ENCODE measurements at places on chromosomes 5 and 9.

GRCh38 chr5:43514471-43514815, 505 bp downstream of the C5orf34 start:
- DNase-seq = no peak

- peak; percentile 47 for DNase-seq
Observed at GRCh38 chr5:37840053-37841034, 503 bp upstream of the GDNF start.

- DNase-seq = no peak
Observed at GRCh38 chr5:100576217-100576751, 41.1 kb downstream of the FAM174A start.

- no peak for DNase-seq
Observed at GRCh38 chr5:6202149-6202967, 176.0 kb downstream of the MED10 start.

GRCh38 chr5:169795338-169795737, 158.3 kb downstream of the DOCK2 start:
- DNase-seq = no peak

- DNase-seq = peak; percentile 51
Observed at GRCh38 chr5:73365301-73365853, 83.2 kb downstream of the FOXD1 start.

GRCh38 chr5:174189654-174190541, 144.4 kb downstream of the NSG2 start:
- DNase-seq = no peak

DNA sequence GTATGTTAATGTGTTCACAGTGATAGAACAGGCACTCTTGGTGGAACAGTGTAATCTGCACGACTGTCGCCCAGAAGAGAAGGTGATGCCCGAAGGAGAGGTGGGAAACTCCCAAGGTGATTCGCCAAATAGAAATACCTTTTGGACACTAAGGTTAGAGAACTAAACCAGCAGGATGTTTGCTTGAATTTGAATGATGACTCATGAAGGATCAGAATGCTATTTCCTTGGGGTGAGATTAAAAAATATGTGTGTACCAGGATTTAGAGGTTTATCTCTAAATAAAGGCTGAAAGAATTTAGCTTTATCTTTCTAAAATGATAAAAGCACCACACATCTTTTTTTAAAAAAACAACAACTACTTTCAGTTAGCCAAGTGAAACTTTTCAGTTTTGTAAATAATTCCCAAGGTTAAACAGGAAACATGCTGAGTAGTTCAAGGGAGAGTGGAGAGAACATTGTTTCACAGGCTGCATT, 297.4 kb upstream of the TAS2R1 start:
- no peak for DNase-seq

DNA sequence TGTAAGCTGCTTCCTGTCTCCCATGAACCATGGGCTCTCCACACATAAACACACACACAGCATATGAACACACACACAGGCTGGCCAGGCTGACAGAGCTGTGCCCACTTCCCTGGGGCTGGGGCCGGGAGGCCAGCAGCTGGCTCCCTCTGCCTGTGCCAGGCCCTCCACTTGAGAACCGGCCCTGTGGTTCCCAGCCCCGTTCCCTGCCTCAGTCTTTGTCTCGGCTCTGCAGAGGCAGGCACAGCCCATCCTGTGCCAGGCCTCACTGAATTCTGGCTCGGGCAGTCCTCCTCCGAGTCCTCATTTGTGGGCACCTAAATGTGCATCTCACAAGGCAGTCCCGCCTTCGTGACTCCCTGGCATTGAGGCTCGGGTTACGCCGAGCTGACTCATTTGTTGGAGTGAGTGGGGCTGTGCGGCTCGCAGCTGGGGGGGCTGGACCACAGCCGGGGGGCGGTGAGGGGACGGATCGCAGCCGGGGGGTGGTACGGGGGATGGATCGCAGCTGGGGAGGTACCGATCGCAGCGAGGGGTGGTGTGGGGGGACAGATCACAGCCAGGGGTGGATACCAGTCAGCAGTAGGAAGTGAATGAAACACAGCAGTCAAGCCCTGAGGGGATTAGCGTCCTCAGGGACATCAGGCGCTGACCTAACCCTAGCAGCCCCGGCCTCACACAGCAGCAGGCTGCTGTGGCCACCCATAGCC, 72.3 kb downstream of the PSMB7 start:
- peak; percentile 31 for DNase-seq

- no peak for DNase-seq
Observed at GRCh38 chr9:108615152-108615551, 240.6 kb downstream of the ACTL7B start.

GRCh38 chr9:5563417-5563815, 53.1 kb downstream of the PDCD1LG2 start:
- no peak for DNase-seq

GRCh38 chr9:83620841-83621636, 1.9 kb upstream of the IDNK start:
- DNase-seq = peak; percentile 29

- no peak for DNase-seq
Observed at GRCh38 chr5:121273833-121274433, 577.7 kb upstream of the FTMT start.

GRCh38 chr9:22203371-22204138, 194.4 kb upstream of the CDKN2B start:
- no peak for DNase-seq

DNA sequence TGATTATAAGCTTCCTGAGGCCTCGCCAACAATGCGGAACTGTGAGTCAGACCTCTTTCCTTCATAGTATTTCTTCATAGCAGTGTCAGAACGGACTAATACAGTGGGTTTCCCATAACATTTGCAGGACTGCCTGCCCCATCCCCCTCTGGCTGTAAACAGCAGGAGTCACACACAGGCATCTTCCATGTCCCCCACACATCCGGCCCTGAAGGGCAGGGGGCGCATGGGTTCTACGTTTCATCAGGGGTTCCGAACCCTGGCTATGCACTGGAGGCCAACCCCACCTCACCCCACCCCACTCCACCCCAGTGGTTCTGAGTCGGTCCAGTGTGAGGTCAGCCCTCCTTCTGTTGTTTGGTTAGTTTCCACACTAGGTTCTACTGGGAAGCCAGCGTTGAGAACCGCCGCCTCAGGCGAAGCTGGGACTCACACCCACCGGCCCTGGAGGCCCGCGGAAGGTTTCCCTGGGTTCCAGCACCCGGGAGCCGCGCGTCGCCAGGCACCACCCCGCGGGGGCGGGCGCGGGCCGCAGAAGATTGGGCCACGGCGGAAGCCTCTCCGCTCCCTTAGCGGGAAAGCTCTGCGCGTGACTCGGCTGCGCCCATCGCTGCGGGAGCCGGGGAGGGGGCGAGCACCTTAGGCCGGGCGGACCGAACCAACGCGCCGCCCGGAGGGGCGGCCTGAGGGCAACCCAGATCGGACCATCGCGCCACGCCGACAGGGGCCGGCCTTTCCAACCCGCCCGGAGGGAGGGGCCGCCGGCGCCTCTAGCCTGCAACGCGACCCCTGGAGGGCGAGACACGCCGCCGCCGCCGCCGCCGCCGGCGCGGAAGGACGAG, at the start of gene RUSC2:
RUSC2 (plus strand) TSS at position 799 of the 842 bp plus-strand sequence. CDS start 56,411 bp downstream, outside the sequence.
- DNase-seq = peak; percentile 84

DNA sequence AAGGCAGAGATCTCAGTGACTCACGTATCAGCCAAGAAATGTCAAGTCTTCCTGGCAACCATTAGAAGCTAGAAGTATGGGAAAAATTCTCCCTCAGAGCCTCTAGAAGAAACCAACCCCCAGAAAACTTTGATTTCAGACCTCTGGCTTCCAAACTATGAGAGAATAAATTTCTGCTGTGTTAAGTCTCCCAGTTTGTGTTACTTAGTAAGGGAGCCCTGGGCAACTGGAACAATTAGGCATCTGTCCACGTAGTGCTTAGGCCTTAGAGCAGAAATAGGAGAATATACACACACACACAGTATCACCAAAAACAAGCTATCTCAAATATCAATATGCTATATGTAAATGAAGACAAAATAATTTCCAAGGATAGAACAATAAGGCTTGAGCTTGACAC, 894.8 kb upstream of the CDH10 start:
- DNase-seq = no peak

GRCh38 chr9:127973169-127974000, 7.4 kb downstream of the EEIG1 start:
- DNase-seq = peak; percentile 50

DNA sequence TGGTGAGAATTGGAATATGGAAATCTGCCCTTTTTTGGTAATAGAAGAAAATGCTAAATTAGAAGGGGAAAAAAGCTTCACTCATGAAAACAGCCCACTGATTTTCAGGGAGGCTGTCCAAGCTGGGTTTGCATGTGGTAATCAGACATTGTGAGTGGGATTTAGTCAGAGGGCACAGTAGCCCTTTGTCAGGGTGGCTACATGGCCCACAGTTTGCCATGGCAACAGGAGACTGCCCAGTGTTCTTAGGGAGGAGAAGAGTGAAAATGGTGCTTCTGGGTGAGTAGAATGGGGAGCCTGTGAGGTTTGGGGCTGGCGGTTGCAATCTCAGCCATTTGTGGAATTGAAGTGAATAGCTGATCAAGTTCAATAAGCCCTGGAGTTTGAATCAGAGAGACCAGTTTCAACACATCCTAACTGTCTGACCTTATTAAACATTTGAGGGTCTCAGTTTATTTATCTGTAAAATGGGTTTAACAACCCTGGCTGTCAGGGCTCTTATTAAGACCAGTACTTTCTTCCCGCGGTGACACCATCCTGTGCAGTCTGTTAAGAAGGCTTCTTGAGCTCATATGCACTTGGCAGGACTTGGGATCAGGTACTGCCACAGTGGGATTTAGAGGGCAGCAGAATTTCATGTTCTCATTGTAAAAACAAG, 107.6 kb upstream of the TNC start:
- DNase-seq = peak; percentile 33

GRCh38 chr5:139759219-139759721, 36.3 kb upstream of the PSD2 start:
- DNase-seq = no peak

DNA sequence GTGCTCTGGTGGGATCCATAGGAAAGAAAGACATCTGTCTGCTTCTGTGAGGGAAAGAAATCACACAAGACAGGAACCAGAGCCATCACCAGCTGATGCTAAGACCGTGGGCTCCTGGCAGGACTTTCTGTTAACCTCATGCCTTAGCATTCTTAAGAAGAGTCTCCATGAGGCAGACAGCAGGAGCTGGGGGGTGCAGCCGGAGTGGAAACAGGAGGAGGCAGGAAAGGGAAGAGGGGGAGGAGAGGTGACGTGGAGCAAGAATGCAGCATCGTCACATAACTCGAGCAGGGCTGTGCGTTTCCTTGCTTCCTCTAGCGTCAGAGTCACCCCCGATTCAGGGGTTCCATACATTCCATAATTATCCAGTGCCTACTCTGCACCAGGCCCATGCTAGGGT, 53.6 kb downstream of the ERGIC1 start:
- DNase-seq = no peak

DNA sequence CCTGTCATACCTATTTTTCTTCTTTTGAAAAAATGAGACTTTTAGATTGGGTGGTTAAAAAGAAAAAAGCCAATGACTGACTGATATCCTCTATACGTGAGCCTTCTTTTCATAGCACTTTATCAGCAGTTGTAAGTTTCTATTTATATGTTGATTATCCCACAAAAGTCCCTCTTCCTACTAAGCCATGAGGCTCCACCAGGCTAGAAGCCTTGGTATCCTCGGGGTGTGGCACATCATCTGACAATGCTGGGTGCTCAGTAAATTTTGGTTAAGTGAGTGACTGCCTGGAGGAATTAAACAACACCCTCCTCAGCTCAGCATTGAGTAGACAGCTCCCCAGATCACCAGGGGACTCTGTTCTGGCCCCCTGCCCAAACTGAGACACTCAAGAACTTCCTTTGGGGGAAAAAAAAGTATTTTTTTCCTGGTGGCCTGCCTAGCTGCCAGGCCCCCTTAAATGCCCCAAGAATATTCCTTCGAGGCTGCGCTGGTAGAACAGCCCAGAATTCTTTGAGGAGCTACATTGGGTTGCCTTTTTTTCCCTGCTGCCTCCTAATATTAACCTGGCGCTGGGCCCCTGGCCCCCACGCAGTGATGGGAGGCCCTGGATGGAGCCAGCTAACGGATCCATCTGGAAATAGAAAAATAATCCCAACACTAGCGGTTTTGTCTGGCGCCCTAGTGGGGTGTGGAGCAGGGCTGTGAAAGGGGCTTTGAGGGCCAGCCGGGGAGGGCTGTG, 23.4 kb upstream of the COL27A1 start:
- DNase-seq = no peak

GRCh38 chr5:13252699-13253098, 691.8 kb downstream of the DNAH5 start:
- DNase-seq = no peak

GRCh38 chr5:134551901-134552300, 26.4 kb downstream of the JADE2 start:
- no peak for DNase-seq

DNA sequence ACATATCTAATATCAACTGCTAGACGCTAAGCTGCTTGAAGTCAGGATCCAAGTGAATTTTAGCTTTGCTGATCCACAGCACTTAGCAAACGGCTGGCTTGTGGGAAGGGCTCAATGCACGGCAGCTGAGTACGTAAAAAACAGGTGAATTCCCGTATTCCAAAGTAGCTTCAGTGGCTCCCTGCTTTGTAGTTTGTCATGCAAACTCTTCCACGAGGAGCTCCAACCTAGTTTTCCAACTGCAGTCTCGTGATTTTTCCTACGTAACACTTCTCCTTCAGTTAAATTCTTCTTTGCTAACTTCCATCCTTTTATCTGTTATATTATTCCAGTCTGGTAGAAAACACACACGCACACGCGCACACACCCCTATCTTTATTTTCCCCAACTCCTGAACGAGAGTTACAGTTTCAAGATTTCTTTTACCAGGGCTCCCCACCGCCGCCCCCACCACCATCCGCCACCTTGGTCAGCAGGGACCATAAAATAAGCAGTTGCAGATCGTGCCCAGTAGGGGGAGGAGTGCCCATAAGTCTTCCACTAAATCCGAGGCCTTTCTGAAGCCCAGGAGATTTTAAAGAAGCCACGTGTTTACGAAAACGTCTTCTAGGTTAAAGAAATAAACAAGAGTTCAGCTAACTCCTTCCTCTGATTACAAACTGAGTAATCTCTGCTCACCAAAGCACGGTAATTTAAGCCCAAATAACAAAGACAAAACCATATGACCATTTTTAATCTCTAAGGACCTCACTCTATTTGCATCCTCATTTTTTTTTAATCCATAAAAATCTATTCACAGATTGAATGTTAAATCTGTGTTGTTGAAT, 34.8 kb upstream of the TRIO start:
- peak; percentile 49 for DNase-seq

DNA sequence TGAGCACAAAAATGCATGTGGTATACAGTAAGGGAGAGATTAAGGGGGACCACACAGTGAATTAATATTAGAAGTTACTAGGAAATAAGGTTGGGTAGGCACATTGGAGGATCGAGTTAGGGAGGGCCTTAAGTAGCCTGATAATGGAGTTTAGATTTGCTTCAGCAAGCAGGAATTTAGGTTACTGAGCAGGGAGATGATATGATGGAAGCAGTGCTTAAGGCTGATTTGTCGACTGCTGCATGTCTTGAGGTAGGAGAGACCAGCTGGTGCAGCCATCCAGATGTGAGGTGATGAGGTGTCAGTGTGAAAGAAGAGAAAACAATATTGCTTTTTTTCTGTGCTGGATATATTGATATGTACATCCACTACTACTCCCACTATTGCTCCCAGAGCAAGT, 55.2 kb upstream of the ACTBL2 start:
- DNase-seq = no peak

Data from hippocampal formation (tissue), 2 donors.